Effector memory CD4-positive, alpha-beta T cell (primary cell): ENCODE measurements at places on chromosomes 16 and 17.

DNA sequence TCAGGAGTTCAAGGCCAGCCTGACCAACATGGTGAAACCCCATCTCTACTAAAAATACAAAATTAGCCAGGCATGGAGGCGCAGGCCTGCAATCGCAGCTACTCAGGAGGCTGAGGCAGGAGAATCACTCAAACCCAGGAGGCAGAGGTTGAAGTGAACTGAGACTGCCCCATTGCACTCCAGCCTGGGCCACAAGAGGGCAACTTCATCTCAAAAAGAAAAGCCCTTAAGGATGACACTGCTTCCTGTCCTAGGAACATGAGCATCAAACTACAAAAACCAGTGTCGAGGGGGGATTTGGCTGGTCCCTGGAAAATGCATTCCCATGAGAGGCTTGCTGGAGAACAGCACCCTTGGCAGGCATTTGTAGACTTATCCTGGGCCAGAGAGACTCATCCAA is 449.5 kb upstream of the PSMD7 start:
- no peaks in the 10 kb centered on the region for H3K36me3 ChIP-seq
- H3K4me1 ChIP-seq, result no peaks in the 10 kb centered on the region
- no peaks in the 10 kb centered on the region for H3K27me3 ChIP-seq
- no peak overlapping the region for H3K27ac ChIP-seq

- no peaks in the 10 kb centered on the region for H3K4me1 ChIP-seq
- H3K27me3 ChIP-seq, result no peaks in the 10 kb centered on the region
- H3K27ac ChIP-seq, result no peak overlapping the region
- no peaks in the 10 kb centered on the region for H3K36me3 ChIP-seq
Observed at GRCh38 chr17:73482251-73482716, 162.0 kb downstream of the SDK2 start.

DNA sequence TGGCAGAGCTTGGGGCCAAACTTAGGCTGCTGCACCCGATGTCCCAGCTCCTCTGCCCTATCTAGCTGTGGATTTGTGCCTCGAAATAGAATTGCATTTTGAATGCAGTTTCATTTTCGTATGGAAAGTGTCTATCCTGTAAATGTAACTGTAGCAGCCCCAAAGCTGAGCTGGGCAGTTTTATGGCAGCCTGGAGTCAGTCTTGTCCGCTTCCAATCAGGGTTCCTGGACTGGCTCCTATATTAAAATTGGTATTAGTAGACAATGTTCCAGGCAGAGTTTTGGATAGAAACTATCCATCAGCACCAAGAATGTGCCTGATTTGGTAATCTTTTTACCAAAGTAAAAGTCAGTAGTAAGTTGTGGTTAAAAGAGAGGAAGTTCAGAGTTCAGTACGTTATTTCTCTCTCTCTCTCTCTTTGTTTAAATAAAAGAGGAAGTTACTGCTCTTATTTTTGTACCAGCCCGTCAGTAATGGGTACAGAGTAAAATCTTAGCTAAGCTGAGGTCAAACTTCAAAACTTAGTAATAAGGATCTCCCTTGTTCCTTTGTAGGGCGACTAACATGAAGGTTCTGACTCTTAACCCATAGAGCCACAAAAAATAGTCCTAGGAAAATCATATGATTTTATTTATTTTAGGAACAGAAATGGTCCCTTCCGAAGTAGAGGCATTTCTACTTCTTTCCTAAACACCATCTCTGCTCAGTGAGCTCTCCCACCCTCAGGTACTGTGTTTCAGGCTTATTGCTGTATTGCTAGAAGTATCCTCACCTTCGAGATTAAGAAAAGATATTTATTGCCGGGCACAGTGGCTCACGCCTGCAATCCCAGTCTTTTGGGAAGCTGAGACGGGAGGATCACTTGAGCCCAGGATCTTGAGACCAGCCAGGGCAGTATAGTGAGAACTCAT is 28.0 kb downstream of the PRKCB start:
- H3K27me3 ChIP-seq, result no peaks in the 10 kb centered on the region
- no peaks in the 10 kb centered on the region for H3K36me3 ChIP-seq
- H3K27ac ChIP-seq, result peak overlapping the region; percentile 63
- peaks cover 13% of the 10 kb centered on the region for H3K4me1 ChIP-seq

GRCh38 chr16:85515319-85515745 is 97.8 kb upstream of the GSE1 start:
- H3K4me3 ChIP-seq, result no peak overlapping the region
- H3K27me3 ChIP-seq, result no peaks in the 10 kb centered on the region
- H3K4me1 ChIP-seq, result no peaks in the 10 kb centered on the region
- no peak overlapping the region for H3K27ac ChIP-seq
- H3K36me3 ChIP-seq, result no peaks in the 10 kb centered on the region

DNA sequence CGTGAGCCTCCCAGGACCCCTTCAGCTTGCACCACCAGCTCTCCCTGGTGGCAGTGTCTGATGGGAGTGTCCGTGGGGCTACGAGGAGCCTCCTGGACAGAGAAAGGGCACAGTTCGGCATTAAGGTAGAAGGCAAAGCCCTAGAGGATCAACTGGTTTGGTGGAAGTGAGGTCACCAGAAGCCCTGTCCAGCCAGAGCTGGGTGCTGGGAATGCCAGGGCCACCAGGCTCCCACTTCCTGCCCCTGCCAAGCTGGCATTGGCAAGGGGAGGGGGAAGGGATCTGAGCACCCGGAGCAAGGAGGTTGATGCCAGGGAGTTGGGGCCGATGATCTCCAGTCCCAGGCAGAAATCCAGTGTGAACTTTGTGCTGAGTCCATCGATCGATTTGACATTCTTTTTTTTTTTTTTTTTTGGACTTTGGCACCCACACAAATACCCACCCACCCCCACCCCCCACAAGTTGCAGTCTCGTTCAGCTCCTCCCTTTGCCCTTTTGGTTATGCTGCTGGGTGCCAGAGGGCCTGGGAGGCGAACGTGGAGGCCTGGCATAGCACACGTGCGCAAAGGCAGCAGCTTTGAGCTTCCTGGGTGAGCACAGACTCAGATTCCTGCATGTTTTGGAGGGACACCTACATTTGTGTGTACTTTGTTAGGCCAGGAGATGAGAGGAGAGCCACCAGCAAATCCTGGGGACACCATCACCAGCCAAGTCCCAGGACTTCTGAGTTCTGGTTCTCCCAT is 2.1 kb downstream of the NHERF1 start:
- H3K4me1 ChIP-seq, result peaks cover 64% of the 10 kb centered on the region
- H3K27ac ChIP-seq, result peak overlapping the region; percentile 82
- peaks cover 8% of the 10 kb centered on the region for H3K36me3 ChIP-seq
- no peak for DNase-seq
- H3K4me3 ChIP-seq, result peak overlapping the region; percentile 99

DNA sequence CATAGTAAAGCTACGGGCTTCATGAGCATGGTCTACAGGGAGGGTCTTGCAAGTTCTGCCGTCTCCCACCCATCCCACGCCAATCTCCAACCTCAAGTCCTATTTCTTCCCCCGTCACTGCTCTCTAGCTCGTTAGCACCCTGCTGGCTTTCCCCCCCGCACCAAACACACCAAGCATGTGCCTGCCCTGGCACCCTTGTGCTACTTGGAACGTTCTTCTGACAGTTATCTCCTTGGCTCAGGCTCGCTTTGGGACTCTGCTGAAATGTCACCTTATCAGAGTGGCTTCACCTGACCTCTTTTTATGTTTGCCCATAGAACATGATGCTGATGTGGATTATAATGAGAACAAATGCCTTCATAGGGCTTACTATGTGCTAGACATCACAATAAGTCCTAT is 21.9 kb downstream of the GLYR1 start:
- no peak overlapping the region for H3K4me3 ChIP-seq
- no peaks in the 10 kb centered on the region for H3K27me3 ChIP-seq
- H3K4me1 ChIP-seq, result no peaks in the 10 kb centered on the region
- no peak overlapping the region for H3K27ac ChIP-seq
- peaks cover 82% of the 10 kb centered on the region for H3K36me3 ChIP-seq

- H3K36me3 ChIP-seq, result no peaks in the 10 kb centered on the region
- no peak for DNase-seq
- H3K27me3 ChIP-seq, result no peaks in the 10 kb centered on the region
Observed at GRCh38 chr17:78947235-78948149, 22.3 kb upstream of the TIMP2 start.

DNA sequence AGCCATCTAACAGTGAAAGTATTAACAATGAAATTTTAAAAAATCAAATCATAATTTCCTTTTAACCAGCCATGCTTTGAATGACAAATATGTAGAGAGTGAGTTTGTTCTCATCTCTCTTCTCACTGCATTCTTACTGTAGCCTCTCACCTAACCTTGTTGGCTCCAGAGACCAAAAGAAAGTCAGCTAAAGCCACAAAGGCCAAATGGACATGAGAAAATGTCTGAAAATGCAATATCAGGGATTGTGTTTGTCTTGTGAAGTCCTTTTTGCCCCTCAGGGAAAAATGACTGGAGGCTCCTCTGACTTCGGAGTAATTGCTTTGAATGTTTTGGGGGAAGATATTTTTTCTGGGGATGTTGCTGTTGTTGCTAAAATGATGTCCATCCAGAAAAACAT is 166.3 kb downstream of the SLC39A11 start:
- H3K4me3 ChIP-seq, result no peak overlapping the region
- H3K36me3 ChIP-seq, result no peaks in the 10 kb centered on the region
- DNase-seq, result no peak
- H3K27ac ChIP-seq, result no peak overlapping the region

- DNase-seq, result peak; percentile 25
- peaks cover 5% of the 10 kb centered on the region for H3K27me3 ChIP-seq
- H3K4me3 ChIP-seq, result no peak overlapping the region
- no peak overlapping the region for H3K27ac ChIP-seq
- no peaks in the 10 kb centered on the region for H3K36me3 ChIP-seq
Observed at GRCh38 chr16:4309833-4310266, 6.0 kb upstream of the GLIS2 start.

DNA sequence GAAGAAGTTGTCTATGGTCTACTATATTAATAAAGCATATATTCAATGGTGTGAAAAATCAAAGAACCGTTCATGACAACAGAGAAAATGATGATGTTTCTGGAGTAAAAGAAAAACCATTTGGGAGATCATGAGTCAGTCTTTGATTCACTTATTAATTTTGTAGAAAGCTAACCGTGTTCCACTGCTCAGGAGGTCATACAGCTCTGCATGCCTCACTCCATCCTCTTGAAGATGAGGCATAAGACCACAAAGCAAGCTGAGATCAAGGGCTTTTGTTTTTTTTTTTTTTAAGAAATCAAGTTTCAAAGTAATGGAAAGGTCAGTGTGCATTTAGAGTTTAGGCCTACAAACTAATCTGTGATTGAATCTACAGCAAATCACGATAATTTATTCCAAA is 206.4 kb downstream of the CEP112 start:
- no peaks in the 10 kb centered on the region for H3K4me1 ChIP-seq
- DNase-seq, result no peak
- no peak overlapping the region for H3K4me3 ChIP-seq
- no peaks in the 10 kb centered on the region for H3K27me3 ChIP-seq
- no peak overlapping the region for H3K27ac ChIP-seq
- H3K36me3 ChIP-seq, result no peaks in the 10 kb centered on the region

- no peaks in the 10 kb centered on the region for H3K27me3 ChIP-seq
- H3K4me3 ChIP-seq, result no peak overlapping the region
- no peak for DNase-seq
- peaks cover 53% of the 10 kb centered on the region for H3K36me3 ChIP-seq
- H3K27ac ChIP-seq, result no peak overlapping the region
Observed at GRCh38 chr17:17139972-17140589, 66.1 kb downstream of the PLD6 start.

DNA sequence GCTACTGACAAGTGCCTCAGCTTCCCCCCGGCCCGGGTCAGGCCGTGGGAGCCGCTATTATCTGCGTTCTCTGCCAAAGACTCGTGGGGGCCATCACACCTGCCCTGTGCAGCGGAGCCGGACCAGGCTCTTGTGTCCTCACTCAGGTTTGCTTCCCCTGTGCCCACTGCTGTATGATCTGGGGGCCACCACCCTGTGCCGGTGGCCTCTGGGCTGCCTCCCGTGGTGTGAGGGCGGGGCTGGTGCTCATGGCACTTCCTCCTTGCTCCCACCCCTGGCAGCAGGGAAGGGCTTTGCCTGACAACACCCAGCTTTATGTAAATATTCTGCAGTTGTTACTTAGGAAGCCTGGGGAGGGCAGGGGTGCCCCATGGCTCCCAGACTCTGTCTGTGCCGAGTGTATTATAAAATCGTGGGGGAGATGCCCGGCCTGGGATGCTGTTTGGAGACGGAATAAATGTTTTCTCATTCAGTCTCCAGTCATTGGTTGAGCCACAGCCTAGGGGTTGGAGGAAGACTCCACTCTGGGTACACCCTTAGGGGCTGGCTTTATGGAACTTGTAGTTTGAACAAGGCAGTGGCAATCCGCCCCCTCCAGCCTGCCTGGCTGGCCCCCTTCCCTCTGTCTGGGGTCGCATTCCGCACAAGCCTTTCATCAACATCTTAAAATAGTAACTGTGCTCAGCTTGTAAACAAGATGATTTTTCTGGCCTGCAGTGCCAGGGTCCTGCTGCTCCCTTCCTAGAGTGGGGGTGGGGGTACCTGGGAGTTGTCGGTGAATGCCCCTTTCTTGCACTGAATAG is 4.1 kb downstream of the SYNGR2 start:
- no peak for DNase-seq
- H3K27ac ChIP-seq, result peak overlapping the region; percentile 49
- H3K4me1 ChIP-seq, result peaks cover 42% of the 10 kb centered on the region
- peaks cover 7% of the 10 kb centered on the region for H3K36me3 ChIP-seq
- H3K4me3 ChIP-seq, result no peak overlapping the region
